Activated CD8-positive, alpha-beta memory T cell treated with anti-CD3 and anti-CD28 coated beads for 4 hours (primary cell): ENCODE measurements at places on chromosomes 4 and X.

- DNase-seq, result no peak
Measured at GRCh38 chrX:130561930-130562329, 160.1 kb downstream of the RBMX2 start.

- DNase-seq, result no peak
Measured at GRCh38 chr4:85756938-85757337, 282.0 kb downstream of the ARHGAP24 start.

GRCh38 chr4:81195475-81195874 lies 19.5 kb downstream of the PRKG2 start:
- DNase-seq, result no peak

GRCh38 chr4:70993181-70994068 lies at the start of gene DCK:
TSS of gene DCK (plus strand) at chr4:70993649. CDS start at chr4:70993836, 187 bp downstream.
- peak; percentile 63 for DNase-seq

DNA sequence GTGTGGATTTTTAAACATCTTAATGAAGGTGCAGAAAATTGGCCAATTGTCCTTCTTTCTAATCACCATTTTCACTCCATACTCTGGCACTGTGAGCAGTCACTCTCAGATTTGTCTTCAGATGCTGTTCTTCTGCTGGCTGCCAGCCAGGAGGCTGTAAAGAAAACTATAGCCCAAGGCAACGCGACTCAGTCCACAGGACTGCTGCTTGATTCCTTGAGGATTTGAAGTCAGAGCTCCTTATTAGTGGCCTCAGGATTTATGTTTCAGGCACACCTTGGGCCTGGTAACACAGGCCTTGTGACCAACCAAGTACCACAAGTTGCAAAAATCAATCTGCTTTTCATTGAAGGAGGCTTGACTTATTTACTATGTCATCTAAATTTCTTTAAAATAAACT lies 342.6 kb downstream of the GPM6A start:
- no peak for DNase-seq

DNA sequence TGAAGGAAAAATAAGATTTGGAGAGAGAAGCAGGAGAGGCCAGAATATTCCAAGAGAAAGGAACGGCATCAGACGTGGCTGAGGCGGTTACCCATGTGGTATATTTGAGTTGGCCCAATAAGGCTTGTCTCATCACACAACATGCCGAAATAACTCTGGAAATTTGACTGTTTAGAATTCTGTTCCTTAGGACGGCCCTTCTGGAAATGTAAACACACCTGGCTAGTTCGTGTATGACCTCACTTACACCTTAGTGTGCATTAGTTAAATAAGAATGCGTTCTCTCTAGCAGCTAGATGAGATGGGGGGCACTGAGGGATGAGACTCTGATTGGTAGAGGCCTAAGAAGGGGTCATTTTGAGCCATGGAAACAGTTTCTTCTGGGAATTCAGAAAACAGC lies 33.2 kb upstream of the PLAC1 start:
- no peak for DNase-seq

- DNase-seq, result no peak
Measured at GRCh38 chr4:46844325-46844917, 64.6 kb downstream of the COX7B2 start.

DNA sequence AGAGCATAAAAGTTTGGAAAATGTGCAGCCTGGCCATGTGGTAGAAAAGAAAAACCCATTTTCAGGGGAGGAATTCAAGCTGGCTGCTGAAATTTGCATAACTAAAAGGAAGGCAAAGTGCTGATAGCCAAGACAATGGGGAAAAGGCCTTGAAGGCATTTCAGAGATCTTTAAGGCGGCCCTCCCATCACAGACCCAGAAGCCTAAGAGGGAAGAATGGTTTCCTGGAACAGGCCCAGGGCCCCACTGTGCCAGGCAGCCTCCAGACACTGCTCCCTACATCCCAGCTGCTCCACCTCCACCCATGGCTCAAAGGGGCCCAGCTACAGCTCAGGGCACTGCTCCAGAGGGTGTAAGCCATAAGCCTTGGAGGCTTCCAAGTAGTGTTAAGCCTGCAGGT lies 158.0 kb upstream of the PRDX4 start:
- DNase-seq, result no peak
